ENCODE measurements at places on chromosomes 4 and X. TPM values are rescaled to one million over a fixed set of nuclear protein-coding genes. Genes with fewer than 3 reads are reported as not detected.

The MAGEC2 gene
- not detected for total RNA-seq

The ARMCX4 gene
- total RNA-seq, result 12.1 TPM

The NHS gene
- 2.6 TPM for total RNA-seq

The FRMD7 gene
- not detected for total RNA-seq

The HDX gene
- total RNA-seq, result 1.00 TPM

The BANK1 gene
- 8.9 TPM for total RNA-seq

The SHROOM2 gene
- total RNA-seq, result 22.9 TPM

The GLRA3 gene
- total RNA-seq, result 0.15 TPM

The USO1 gene
- 52.4 TPM for total RNA-seq

Data from upper lobe of left lung (tissue), 6 donors.